Stimulated activated CD4-positive, alpha-beta T cell treated with anti-CD3 and anti-CD28 coated beads, TNF-alpha, amount 100 ng/mL, for 24 hours (primary cell): ENCODE measurements at places on chromosomes 2 and 18.

DNA sequence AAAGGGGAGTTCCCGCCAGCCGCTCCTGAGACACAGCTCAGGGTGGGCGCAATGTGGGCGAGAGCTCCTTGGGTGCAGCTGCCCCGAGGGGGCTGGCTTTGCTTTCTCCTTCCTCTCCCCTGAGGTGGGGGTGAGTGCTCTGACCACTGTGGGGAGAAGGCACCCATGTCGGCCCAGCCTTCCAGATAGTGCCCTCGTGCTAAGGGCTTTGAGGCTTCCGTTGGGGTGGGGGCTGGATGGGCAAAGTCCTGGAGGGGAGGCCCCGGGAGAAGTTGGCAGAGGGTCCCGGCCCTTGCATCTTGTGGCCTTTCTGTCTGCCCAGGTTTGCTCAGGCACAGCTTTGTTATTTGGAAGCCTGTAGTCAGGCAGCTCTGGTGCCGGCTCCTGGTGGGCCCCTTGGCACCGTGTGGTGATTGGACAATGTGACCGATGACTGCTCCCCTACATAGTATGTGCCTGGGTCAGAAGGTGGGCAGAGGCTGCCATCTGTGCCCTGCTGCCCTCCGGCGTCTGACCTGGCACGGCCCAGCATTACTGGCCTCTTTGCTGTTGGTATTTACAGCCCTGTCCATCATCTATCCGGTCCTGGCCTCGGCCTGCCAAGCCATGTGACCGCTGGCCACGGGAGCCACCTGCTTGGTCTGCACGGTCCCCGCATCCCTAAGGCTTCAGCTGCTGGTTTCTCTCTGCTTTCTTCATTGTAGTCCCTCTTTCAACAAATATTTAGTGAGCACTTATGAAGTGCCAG lies 50.8 kb downstream of the TWIST2 start:
- DNase-seq: no peak

GRCh38 chr2:170477630-170478029 lies 237.5 kb upstream of the SP5 start:
- DNase-seq: no peak

- no peak for DNase-seq
Measured at GRCh38 chr2:173580956-173581355, 226.3 kb downstream of the CDCA7 start.

DNA sequence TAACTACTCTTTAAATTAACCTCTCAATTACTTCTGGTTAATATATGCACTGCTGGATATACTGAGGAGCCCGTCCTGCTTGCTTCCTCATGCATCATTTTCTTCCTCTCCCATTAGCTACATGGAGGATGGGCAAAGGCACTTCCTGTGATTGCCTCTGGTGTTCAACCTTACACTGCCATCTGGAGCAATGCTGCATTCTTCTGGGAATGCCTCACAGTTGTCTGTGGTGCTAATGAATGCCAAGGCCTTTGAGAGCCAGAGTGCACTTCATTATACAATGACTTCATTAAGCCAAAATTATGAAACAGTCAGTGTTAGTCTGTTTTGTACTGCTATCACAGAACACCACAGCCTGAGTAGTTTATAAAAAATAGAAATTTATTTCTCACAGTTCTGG lies 134.8 kb upstream of the DOCK10 start:
- DNase-seq: no peak

GRCh38 chr2:209988010-209988409 lies 14.4 kb upstream of the RPE start:
- DNase-seq: no peak

- no peak for DNase-seq
Measured at GRCh38 chr2:108594132-108594981, 60.1 kb downstream of the LIMS1 start.

- DNase-seq: no peak
Measured at GRCh38 chr18:76258209-76258608, 236.8 kb downstream of the ZNF516 start.

DNA sequence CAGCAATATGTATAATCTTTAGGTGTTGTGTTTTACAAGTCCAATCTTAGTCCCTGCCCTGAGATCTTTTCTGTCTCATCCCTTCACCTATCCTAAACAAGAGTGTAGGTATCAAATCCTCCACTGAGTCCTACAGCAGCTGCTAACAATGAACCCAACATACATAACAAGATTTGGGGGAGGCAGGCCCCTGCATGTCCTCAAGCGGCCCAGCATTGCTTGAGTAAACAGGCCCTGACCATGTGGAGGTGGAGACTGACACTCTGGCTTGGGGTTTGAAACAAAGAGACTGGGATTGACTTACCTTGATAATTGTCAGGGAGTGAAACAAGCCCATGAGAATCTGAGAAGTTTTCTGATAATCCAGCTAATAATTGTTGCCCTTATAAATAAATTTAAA lies 213.4 kb downstream of the STK39 start:
- DNase-seq: no peak

DNA sequence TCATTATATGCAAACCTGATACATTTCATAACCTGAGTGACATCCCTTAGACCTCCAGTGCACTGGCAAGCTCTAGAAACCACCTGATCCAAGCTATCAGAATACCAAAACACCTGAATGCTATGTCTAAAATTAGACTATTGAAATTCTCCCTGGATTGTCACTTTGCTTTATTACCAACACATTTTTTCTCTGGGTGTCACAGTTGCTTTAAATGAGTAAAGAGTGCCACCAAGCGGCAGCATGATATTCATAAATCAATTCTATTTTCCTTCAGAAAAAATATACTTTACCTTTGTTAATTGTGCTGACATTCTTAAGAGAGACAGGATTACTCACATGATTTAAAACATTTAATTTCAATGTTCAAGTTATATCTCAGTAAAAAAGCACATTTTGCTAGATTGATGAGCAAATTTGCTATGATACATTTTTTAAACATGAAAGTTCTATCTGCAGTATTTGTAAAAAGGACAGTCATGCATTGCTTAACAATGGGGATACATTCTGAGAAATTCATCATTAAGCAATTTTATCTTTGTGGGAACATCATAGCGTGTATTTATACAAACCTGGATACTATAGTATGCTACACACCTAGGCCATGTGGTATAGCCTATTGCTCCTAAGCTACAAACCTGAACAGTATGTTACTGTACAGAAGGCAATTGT lies 338.4 kb upstream of the SLC39A10 start:
- DNase-seq: peak; percentile 36

GRCh38 chr2:38750011-38750890 lies 910 bp downstream of the SRSF7 start:
- DNase-seq: peak; percentile 28

GRCh38 chr18:80135136-80135535 lies 26.1 kb downstream of the ADNP2 start:
- DNase-seq: no peak

GRCh38 chr2:95359501-95359930 lies 43.0 kb upstream of the FAHD2A start:
- no peak for DNase-seq

GRCh38 chr18:31657823-31658669 lies 26.3 kb downstream of the B4GALT6 start:
- DNase-seq: peak; percentile 18

DNA sequence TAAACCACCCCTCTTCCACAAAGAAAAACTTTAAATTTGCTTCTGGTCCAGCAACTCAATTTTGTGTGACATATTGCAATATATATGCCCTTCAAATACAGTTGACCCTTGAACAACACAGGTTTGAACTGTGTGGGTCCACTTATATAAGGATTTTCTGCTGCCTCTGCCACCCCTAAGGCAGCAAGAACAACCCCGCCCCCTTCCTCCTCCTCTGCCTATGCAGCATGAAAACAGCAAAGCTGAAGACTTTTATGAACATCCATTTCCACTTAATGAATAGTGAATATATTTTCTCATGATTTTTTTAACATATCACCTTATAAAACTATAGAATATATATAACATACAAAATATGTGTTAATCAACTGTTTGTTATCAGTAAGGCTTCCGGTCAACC lies 58.3 kb downstream of the EML4 start:
- no peak for DNase-seq

- no peak for DNase-seq
Measured at GRCh38 chr2:162233197-162233596, 10.0 kb downstream of the FAP start.

- no peak for DNase-seq
Measured at GRCh38 chr2:188495969-188496431, 204.3 kb downstream of the GULP1 start.

- no peak for DNase-seq
Measured at GRCh38 chr2:233446121-233446520, 91.8 kb downstream of the DGKD start.

DNA sequence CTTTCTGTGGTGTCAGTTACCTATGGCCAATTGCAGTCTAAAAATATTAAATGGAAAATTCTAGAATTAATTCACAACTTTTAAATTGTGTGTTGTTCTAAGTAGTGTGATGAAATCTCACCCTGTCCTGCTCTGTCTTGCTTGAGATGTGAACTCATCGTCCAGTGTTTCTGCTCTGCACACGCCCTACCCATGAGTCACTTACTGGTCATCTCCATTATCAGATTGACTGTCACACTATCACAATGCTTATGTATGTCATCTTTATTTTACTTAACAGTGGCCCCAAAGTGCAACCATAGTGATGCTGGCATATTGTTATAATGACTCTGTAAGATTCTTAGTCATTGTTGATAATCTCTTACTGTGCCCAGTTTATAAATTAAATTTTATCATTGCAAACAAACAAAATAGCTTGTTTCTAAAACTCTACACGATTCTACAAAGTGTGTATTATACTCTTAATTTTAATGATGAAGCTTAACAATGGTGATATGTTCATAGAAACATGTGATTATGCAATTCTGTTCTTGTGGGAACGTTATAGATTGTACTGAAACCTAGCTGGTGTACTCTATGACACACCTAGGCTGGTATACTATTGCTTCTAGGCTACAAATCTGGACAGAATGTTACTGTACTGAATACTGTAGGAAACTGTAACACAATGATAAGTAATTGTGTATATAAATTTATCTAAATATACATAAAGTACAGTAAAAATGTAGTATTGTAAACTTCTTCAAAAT lies 1086.8 kb upstream of the PIK3C3 start:
- DNase-seq: no peak

- DNase-seq: no peak
Measured at GRCh38 chr2:162828545-162828944, 10.0 kb downstream of the KCNH7 start.

DNA sequence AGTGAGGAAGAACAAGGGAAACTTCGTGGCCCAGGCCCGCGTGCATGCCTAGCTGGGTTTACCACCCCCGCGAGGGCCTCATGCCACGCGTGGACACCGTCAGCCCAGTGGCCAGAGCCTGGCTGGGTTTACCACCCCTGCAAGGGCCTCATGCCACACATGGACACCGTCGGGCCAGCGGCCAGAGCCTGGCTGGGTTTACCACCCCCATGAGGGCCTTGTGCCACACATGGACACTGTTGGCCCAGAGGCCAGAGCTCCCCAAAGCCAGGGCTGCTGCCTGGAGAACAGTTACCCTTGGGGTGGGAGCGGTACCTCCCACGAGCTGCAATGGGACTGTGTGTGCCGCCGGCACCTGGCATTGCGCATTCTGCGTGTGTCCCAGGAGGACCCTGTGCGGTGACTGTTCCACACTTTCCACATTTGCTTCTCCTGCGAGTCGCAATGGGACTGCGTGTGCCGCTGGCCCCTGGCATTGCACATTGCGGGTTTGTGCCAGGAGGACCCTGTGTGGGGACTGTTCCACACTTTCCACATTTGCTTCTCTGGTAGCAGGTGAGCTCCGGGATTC lies 105.6 kb upstream of the CTDP1 start:
- no peak for DNase-seq

DNA sequence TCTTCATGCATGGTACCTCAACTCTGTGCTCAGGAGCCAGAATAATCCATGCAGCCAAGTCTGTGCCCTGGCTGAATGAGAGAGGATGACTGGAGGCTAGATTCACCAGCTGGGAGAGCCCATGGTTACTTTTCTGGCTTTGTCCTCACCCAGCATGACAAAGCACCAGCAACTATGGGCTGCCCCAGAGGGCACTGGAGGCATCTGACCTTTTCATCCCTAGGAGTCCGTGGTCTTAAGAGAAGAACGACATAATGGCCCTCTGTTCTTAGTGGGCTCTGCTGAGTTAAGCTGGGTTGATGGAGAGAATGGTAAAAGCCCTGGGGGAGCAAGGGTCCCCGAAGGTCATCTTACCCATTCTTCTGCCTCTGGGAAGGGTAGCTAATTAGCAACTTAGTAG lies 54.6 kb upstream of the TNP1 start:
- no peak for DNase-seq

GRCh38 chr2:237919593-237919992 lies 47.2 kb upstream of the UBE2F start:
- DNase-seq: no peak

- DNase-seq: no peak
Measured at GRCh38 chr2:214057986-214058385, 352.9 kb upstream of the VWC2L start.

DNA sequence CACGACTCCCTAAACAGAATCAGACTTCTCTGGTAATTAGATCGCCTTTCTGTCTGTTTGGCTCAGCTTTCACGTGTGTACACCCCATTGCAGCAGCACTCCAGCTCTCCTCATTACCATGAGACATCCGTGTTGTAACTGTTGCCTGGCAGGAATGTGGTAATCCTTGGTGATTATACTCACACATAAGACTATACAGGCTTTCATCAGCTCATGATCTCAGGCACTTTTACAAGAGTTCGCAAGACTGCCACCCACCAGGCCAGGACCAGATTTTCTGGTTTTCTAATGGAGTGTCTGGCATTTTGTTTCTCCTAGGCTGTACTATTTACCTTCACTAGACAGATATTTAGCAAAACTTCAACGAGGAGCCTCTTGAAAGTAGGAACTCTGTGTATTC lies 50.2 kb downstream of the ACVR1 start:
- no peak for DNase-seq

- DNase-seq: no peak
Measured at GRCh38 chr18:8982416-8983183, 119.9 kb upstream of the NDUFV2 start.

GRCh38 chr2:27561060-27561459 lies 21.8 kb upstream of the ZNF512 start:
- DNase-seq: no peak

DNA sequence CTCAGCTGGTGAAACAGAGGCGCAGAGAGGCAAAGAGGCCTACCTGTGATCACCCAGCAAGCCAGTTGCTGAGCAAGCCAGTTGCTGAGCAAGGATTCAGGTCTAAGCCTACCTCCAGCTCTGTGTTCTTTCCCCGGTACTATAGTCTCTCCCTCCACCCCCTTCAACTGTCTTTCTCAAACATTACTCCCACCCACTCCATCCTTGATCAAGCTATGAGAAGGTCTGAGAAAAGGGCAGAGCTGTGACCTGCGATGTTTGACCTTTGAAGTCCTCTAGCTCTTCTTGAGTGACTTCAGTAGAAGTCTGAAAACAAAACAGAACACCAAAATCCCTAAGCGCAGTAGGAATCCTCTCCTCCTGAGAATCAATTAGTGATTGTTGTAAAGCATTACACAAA lies 665.2 kb upstream of the ID2 start:
- no peak for DNase-seq

GRCh38 chr2:43461453-43462073 lies 134.3 kb downstream of the THADA start:
- no peak for DNase-seq

- DNase-seq: no peak
Measured at GRCh38 chr18:62572456-62572855, 49.6 kb downstream of the ZCCHC2 start.
